ENCODE measurements at places on chromosomes 16 and 17. TPM values are rescaled to one million over a fixed set of nuclear protein-coding genes. Genes with fewer than 3 reads are reported as not detected.
A peak's percentile ranks its signal among the peaks of the same experiment; 100 is the strongest.

ITGAD gene
- 0.62 TPM for total RNA-seq

MLLT6 gene
- total RNA-seq = 135 TPM

- no peak for DNase-seq
Measured at GRCh38 chr17:69223809-69224208, 4.8 kb downstream of the ABCA10 start.

DNA sequence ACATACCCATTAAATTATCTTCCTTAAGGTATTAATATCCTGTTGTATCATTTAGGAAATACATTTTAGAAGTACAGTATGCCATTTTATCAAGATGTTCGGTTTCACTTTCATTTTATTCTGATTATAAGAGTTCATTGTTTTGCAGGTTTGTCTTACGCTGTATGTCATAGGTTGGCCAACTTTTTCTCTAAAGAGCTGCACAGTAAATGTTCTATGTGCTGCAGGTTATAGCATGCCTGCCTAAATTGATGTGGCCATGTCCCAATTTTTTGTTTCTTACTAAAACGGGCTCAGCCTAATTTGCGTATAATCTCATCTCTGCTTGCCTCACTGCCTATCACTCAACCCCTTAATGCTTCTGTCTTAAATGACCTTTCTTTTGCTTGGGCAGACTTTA, 126.4 kb downstream of the USP22 start:
- no peak for DNase-seq

DNA sequence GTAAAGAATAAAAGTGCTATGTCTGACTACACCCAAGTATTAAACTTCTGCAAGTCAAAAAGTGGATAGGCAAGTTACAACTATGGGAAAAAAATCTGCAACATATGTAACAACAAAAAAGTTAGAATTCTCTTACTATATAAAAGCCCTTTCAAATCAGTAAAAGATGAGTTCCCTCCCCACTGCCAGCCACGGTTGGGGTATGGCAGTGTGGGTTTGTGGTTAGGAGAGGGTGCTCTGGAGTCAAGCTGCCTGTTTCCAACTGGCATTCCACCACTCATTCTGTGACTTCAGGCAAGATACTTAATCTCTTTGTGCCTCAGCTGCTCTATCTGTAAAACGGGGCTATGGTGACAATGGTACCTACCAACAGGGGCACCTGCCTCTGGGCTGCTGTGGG, 26.6 kb upstream of the MFSD6L start:
- no peak for DNase-seq

DNA sequence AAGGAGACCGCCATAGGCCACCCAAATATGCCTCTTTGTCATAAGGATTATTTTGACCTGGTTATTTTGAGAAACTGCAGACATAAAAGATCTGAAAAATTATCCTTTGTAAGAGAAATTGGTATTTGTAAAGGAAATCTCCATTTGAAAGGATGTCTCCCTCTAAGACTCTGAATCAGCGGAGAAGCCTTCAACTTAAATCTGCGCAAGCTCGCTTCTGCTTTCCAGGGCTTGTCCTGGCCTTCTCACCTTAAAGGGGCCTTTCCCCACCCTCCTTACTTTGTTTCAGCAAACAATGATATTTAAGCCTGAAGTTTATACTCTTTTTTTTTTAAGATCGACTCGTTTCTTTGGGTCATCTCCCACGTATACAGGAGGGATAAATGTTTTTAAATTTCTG, 34.5 kb downstream of the HSBP1 start:
- no peak for DNase-seq

DNA sequence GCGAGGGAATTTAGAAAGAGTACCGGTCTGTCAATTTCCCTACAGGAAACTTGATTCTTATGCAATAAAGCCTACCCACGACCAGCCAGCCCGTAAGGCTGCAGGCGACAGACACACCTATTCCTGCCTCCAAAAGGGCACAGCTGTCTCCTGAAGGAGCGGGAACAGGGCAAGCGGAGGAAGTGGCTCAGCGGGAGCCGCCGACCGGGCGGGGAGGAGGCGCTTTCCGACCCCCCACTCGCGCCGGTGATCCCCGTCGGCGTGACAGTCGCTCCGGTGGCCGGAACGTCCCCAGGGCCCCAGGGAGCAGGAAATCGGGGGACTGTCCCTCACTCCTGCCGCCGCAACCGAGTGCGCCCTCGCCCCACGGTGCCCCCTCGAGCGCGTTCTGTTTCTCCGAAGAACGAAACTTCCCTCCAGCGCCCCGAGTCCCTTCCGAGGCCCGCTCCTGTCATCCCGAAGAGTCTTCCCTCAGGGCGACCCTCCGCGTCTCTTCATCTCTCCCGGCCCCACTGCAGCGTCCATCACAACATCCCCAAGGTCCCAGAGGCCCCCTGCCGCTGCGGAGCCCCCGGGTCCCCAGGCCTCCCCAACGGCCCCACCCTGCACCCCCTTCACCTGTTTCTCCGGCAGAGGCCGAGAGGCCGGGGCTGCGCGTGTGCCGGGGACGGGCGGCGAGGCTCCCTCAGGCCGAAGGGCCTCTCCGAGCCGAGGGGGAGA, 421 bp downstream of the STAT3 start:
- DNase-seq = peak; percentile 73

DNA sequence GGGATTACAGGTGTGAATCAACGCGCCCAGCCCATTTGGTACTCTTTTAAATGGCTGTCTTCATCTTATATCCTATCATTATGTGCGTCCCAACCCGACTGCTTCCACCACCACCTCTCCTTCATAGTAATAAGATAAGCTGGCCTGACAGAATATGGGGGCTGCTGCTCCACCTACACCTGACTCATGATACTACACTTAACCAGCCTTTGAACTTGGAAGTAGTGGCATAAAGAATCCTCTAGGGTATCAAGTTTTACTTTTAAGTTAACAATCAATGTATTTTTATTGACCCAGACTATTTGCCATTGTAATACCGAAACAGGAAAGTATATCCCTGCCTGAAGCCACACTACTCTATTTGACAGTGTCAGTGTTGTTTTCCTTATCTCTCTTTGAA, 18.8 kb downstream of the PDZD9 start:
- DNase-seq = no peak

DNA sequence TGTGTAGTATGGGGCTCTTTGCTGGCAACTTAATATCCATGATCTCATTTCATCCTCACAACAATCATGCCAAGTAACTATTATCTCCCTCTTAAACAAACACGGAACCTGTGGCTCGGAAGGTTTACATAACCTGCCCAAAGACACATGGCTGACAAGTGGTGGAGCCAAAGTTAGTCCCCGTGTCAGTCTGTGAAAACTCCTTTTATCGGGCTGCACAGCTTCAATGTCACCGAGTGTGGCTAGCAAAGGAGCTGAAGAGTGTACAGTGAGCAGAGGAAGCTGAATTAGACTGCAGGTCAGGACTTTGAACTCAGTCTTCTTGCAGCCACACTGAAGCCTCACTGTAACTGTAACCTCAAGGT, 80.3 kb downstream of the PARN start:
- DNase-seq = no peak

GRCh38 chr17:9240659-9241370, 219.5 kb downstream of the NTN1 start:
- no peak for DNase-seq

Data from lower lobe of right lung (tissue), 2 donors.